ENCODE measurements at places on chromosomes 6 and 20.
A peak's percentile ranks its signal among the peaks of the same experiment; 100 is the strongest.

- DNase-seq = no peak
Measured at GRCh38 chr6:137299681-137300080, 80.5 kb upstream of the IFNGR1 start.

DNA sequence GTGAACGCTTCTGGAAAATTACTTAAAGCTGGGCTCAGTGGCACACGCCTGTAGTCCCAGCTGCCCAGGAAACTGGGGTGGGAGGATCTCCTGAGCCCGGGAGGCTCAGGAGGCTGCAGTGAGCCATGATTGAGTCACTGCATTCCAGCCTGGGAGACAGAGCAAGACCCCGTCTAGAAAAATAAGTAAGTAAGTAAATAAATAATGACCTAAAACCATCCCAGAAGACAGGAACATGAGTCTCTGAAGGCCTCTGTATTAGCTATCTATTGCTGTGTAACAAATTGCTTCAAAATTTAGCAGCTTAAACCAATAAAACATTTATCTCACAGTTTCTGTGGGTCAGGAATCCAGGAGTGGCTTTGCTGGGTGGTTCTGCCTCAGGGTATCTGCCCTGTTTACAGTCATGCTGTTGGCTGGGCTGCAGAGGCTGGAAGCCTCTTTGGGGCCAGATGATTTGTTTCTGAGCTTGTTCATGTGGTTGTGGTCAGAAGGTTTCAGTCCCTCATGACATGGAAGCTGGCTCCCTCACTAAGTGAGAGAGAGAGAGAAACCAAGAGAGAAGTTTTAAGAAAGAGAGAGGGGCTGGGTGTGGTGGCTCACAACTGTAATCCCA lies 48.4 kb upstream of the NCOA3 start:
- peak; percentile 11 for DNase-seq

DNA sequence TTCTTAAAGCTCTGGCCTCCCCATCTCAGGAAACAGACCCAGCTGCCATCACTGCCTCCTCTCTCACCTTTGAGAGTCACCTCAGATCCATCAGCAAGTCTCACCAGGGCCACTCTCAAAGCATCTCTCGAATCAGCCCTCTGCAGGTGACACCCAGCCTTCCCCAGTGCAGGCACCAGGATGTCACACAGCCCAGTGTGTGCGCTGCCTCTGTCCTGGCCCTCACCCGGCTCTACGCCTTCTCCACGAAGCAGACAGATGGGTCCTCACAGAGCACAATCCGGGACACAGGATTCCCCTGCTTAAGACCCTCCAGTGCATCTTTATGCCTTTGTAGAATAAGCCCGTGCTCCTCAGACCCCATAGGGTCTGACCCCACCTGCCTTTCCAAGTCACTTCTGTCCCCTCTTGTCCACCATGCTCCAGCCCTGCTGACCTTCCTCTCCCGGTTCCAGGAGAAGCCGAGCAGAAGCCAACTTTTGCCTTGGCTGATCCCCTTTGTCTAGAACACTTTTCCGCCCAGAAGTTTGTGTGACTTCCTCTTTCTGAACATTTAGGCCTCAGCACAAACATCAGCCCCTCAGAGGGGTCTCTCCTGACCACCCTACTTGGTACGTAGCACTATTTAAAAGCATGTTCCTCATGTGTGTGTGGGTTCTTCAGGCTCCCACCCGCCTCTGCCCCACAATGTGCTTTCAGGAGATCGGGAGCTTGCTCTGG lies 60.2 kb downstream of the PSMG4 start:
- no peak for DNase-seq

DNA sequence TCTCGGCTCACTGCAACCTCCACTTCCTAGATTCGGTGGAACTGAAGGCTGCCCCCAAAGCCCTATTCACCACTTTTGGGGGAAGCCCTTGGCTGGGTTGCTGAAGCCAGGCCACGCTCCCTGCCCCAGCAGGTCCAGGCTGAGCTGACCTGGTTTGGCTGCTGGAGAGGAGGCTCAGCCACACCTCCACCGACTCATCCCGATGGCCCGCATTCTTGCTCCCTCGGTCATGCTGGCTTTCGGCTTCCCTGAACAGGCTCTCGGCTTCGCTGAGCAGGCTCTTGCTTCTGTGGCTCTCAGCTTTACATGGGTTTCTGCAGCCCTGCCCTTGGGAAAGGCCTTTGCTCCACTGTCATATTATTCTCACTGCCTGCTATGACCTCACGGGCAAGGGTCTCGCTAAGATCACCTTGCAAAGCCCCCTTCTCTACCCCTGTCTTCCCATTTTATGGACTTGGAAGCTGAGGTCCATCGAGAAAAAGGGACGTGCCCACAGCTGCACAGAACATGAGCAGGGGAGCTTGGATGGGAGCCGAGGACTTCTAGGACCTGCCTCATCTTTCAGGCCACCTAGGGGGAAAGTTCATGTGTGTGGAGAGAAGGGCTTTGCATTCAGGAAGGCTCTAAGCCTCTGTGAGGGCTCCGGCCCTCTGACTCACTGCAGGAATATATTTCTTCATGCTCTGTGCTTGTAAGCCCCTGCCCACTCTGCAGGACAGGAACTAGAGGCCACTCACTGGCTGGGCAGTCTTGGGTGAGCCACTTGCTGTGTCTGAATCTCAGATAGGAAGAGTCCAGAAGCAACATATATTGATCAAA lies 15.6 kb downstream of the ARHGAP40 start:
- no peak for DNase-seq

GRCh38 chr20:62551407-62552323 lies 75.9 kb upstream of the GATA5 start:
- DNase-seq = no peak

DNA sequence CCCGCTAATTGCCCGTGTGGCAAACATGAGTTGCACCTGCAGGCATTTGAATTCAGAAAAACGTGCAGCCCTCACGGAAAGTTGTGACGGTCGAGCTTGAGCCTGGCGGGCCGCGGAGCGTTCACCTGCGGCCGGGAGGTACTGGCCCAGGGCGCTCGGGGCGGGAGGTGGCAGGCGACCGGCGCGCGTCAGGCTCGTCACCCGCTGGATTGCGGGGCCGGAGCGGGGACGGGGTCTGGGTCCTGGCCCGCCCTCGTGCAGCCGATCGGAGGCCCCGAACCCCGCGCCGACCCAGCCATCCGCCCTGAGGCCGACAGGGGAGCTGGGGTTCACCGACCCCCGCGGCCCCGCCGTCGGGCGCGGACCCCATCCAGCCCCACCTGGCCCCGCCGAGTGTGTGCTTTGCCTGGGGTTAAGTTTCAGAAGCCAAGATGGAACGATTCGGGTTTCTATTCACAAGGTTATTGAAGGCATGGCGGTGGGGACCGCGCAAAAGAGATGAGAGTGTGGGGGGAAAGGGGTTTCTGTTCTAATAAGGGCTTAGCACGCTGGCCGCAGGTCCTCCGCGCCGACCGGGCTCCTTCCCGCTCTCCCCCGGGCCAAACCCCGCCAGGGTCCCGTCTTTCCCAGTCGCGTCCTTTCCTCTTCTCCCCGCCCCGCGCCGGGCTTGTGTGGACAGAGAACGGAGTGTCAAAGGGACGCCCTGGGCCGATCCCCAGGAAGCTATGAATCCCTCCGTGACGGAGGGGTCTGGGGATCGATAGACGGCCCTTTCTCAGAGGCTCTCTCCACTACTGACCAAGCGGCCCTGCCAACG lies 1.6 kb upstream of the HEY2 start:
- no peak for DNase-seq

- no peak for DNase-seq
Measured at GRCh38 chr6:43310134-43310533, 1.5 kb upstream of the CRIP3 start.

- DNase-seq = no peak
Measured at GRCh38 chr6:43807228-43808061, 37.4 kb downstream of the VEGFA start.

DNA sequence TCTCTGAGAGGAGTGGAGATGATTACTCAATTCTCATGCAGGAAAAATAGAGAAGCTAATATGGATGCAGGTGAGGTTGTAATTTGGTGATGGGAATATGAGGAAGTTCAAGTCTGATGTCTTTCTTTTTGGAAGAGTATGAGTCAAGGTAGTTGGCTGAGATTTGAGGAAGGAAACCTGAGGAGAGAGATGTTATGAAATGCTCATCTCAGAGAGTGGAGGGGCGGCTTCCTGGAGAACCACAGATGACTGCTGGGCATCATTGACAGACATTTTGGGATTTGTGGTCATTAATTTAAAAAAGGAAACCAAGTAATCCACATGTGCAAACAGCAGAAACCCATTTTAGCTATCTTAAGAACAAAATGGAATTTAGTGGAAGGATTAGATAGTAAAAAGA lies 72.5 kb upstream of the UST start:
- no peak for DNase-seq

- no peak for DNase-seq
Measured at GRCh38 chr6:130831607-130832006, 4.4 kb downstream of the SMLR1 start.
